ENCODE measurements at places on chromosomes 4 and X.

DNA sequence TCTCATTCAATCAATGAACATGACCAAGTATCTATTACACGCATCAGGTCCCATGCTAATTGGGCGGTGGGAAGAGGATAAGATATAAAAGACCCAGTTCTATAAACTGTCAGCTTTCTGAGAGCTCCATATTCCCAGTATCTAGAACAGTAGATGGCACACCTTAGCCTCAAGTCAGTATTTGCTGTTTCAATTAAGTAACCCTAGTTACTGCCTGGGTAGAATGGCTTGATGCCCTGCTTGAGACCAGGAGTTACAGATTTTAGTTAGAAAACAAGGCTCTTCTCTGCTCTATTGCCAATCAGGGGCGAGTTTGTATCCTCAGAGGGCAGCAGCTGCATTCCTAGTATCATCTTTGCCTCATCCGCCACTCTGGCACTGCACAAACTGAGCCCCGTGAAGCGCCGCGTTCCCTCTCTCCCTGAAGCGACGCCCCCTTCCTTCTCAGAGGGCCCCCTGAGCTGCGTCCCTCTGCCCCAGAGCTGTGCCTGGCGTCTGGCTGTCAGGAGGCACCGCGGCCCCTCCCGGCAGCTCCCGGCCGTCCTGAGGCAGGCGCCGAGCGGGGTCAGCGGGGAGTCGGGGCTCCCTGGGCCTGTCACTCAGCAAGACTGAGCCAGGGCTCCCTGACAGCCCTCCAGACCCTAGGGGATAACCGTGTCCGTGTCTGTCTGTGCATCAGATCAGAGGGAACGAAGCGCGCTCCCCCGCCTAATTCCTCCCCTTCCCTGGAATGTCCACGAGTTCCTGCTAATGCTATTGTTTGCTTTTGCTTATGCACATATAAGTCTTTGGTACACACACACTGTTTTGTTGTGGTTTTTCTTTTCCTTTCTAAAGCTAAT, 212.4 kb upstream of the TTC29 start:
- DNase-seq, result no peak

GRCh38 chr4:73764513-73764912, 24.1 kb downstream of the CXCL8 start:
- no peak for DNase-seq

DNA sequence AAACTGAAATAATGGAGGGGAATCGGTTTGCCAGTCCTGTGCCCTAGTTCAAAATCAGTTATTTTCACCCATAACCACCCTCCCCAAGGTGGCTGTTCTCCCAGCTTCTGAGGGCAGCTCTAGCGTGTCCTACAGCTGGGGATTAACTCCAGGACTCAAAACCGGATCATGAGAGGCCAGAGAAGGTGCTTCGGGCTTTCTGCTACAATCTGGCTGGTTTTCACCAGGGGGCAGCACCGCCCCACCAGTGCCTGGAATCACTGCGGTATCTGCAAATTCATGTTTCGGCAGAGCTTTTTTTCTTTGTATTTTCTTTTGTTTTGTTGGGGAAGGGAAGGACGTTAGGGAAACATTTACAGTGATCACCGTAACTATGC, 28.4 kb downstream of the PDHA1 start:
- peak; percentile 44 for DNase-seq

- DNase-seq, result no peak
Measured at GRCh38 chr4:78642934-78643333, 91.4 kb downstream of the ANXA3 start.

- DNase-seq, result no peak
Measured at GRCh38 chr4:173420324-173420752, 21.4 kb upstream of the SCRG1 start.

DNA sequence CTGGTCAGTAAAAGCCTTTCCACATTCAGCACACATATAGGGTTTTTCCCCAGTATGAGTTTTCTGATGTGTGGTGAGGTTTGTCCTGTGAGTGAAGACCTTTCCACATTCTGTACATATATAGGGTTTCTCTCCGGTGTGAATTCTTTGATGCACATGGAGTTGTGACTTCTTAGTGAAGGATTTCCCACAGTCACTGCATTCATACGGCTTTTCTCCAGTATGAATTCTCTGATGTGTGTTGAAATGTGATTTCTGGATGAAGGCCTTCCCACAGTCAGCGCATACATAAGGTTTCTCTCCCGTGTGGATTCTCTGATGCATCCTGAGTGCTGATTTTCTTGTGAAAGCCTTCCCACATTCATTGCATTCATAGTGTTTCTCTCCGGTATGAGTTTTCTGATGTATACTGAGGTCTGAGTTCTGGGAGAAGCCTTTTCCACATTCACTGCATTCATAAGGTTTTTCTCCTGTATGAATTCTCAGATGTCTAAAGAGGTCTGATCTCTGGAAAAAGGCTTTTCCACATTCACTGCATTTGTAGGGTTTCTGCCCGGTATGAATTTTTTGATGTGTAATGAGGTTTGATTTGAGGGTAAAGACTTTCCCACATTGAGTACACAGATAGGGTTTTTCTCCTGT, 34.7 kb downstream of the ZNF41 start:
- no peak for DNase-seq

DNA sequence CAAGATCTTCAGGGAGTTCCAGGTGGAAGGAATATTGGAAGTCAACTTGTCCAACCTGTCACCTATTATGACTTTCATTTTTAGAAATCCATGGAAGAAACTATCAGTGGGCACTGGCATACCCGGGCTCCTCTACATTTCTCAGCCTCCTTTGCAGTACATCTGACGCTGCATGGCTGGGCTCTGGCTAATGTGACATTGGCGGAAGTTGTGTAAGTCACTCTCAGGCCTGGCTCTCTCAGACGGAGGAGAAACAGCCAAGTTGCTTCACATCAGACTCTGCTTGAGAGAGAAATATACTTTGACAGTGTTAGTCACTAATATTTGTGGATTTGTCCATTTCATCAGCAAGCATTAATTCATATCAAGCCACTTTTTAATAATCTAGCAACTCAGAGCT, 4.5 kb downstream of the DCHS2 start:
- no peak for DNase-seq

DNA sequence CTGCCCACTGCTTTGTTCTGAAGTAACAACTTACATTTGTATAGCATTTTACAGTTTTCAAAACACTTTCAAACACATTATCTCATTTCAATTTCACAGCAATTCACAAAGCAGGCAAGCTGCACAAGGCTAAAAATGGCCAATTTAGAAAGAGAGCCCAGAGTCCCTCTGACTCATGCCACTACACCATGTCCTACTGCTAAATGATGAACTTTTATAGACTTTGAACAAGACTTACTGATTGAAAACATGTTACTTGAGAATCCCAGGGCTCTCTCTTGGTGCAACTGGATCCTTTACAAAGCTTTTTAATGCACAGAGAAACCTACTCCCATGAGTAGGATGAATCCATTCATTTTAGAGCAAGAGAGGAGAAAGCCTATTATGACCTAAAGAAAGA, 5.8 kb upstream of the G3BP2 start:
- no peak for DNase-seq

- no peak for DNase-seq
Measured at GRCh38 chr4:141921293-141921692, 284.9 kb downstream of the IL15 start.

DNA sequence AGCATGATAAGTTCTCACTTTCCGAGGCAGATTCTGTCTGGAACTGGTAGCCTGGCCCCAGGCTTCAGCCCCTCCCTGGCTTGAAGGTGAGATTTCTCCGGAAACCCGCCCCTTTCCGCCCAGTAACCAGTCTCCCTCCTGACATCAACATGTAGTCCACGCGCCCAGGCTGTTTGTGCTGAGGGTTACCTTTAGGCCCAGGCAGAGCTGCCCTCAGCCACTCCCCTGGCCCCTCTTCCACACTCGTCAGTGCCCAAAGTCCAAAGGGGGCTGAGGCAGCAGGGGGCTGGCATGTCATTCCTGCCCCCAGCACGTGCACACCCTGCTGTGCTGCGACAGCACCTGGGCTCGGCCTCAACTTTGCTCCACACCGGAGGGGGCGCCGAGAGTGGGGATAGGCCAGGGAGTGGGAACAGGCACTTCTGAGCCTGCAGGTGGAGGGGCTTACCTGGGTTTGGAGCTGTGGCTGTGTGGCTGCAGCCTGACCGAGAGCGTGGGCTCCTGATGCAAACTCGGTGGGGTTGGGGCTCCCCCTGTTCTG, 69.5 kb upstream of the ANK2 start:
- no peak for DNase-seq

- no peak for DNase-seq
Measured at GRCh38 chrX:70509078-70509477, 64.4 kb downstream of the DLG3 start.

- DNase-seq, result no peak
Measured at GRCh38 chr4:152392079-152392478, 143.8 kb downstream of the FBXW7 start.

DNA sequence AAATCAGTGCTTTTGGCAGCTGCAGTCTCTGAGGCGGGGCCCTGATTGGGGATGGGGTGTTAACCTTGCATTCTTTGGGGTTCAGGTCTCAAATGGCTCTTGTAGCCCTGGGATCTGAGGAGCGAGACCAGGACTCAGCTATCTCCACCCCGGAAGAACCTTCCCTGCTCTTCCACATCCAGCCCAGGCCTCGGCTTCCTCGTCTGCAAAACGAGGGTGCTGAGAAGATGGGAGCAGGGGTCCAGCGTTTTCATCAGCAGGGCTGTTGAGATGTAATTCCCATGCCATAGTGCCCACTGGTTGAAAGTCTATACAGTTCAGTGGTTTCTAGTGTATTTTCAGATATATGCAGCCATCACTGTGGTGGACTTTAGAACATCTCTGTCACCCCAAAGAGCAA, 34.6 kb upstream of the WFS1 start:
- DNase-seq, result no peak

DNA sequence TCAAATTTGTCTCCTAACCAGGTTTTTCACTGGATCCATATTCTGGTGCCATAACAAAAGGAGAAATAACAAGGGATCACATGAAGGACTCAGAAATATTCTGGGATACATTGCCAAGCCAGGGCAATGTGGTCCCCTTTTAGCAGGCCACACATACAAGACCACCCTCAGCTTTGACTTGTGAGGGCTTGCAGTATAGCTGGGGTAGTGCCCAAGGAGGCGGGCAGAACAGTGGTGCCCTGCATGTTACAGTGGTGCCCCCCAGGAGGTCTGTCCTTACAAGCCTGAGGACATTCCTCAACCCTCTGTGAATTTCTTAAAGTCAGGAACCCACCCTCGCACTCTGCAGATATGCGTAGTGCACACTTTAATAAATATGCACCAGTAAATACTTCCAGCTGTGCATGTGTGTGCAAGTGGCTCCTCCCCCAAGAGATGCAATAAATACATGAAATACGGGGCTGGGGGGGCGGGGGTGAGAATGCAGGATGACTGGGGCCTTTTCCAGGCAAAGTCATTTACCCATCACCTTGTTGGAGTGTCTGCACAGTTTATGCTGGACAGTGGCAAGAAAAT, 34.4 kb upstream of the TBL1X start:
- DNase-seq, result no peak

GRCh38 chr4:151099229-151099975, at the start of gene RPS3A:
Gene RPS3A, plus strand, starts transcription at chr4:151099628. Its CDS starts 25 bp downstream, at chr4:151099653.
- DNase-seq, result peak; percentile 42

DNA sequence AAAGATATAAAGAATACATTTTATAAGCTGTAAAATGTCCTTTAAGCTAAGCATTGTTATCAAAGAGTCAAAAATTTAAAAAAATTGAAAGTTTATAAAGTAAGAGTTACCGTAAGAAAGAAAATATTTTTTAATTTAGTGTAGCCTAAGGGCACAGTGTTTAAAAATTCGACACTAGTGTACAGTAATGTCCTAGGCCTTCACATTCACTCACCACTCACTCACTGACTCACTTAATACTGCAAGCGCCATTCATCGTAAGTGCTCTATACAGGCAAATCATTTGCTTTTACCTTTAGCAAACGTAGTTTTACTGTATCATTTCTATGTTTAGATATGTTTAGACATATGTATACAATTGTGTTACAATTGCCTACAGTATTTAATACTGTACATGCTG, 20.2 kb downstream of the GLRA3 start:
- no peak for DNase-seq

DNA sequence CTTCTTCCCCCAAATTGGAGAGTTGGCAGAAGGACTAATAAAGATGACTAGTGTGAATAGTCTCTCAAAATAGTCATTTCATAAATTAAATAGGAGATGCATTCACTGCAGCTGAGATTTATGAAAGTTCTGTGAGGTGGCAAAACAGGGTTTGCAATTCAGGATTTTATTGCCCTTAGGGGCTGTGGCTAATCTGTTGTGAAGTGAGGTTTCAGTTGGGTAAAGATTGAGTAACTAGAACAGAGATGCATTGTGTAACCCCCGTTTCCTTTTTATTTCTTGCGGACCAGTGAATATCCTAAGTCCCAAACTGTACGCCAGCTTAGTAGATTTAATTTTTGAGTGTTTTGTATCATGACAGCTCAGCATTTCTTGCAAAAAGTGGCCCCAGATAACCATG, 16.2 kb upstream of the SCRG1 start:
- DNase-seq, result no peak

GRCh38 chr4:38489011-38489861, 174.8 kb upstream of the KLF3 start:
- DNase-seq, result no peak

DNA sequence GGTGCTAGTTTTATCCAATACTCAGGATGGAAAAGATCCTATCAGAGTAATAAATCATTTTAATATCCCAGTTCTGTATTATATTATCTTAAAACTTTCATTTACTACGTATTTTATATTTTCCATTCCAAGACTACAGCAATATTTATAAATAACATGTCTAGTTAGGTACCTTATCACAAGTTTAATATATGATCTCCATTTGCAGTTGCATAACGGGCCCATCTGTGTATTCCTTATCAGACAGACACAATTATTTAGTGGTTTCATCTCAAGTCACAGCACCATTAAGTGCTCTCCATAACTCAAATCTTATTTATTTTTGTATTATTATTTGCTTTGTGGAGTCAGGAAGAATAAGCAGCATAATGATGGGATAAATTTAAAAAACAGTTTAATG, 333.9 kb downstream of the SH2D1A start:
- no peak for DNase-seq

DNA sequence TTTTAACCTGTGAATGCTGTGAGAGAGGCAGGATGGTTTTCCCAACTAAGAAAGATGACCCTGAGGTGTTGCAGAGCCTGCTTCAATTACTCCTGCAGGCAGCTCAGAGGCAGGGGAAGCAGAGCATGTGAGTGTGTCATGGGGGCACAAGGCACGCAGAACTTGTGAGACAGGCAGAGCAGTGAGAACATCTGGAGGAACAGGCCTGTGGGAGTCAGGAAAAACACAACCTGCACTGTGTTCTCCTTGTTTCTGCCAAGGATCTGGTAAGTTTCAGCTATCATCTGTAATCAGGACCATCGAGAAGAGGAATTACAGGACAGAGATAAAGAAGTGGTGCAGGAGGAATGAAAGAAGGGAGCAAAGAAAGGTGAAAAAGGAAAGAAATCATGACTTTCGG, 741.8 kb upstream of the INTU start:
- DNase-seq, result no peak
